ENCODE measurements at places on chromosomes 5 and 9.

GRCh38 chr5:15233566-15233965 is 266.4 kb upstream of the FBXL7 start:
- DNase-seq, result no peak

GRCh38 chr5:19616701-19617215 is 371.2 kb downstream of the CDH18 start:
- no peak for DNase-seq

GRCh38 chr5:83492331-83492730 is 20.8 kb downstream of the VCAN start:
- DNase-seq, result no peak

GRCh38 chr9:4581861-4582565 is 80.1 kb upstream of the PLPP6 start:
- no peak for DNase-seq
